ENCODE measurements at places on chromosomes 16 and 17.

DNA sequence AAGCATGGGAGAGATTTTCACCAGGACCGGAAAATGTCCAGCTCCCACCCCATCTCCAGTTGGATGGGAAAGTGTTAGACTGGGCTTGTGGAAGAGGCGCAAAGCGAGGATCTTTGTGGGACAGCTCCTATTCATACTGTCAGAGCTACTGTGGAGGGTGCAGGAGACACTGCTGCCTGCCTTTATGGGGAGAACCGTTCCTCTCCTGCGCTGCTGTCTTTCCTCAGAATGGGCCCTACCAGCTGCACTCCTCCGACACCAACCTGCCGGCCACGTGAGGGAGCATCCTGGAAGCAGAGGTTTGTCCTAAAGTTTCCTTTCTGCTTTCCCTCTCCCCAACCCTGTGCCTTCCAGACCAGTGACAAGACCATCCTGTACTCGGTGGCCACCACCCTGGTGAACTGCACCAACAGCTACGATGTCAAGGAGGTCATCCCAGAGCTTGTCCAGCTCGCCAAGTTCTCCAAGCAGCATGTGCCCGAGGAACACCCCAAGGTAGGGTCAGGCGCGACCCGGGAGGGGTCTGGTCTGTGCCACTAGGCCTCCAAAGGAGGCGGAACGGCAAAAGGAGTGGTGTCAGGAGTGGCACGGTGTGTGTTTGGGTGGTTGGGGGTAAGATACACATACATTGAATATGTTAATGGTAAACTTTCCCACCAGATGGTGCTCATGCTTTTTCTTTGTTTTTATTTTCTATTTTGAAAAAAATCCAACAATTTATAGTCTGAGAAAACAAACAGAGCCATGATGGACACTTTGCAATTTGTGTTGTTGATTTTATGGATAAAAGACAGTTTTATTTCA lies 23.0 kb downstream of the SLC35G3 start:
- no peak overlapping the region for H3K4me3 ChIP-seq
- no peak overlapping the region for H3K27ac ChIP-seq

DNA sequence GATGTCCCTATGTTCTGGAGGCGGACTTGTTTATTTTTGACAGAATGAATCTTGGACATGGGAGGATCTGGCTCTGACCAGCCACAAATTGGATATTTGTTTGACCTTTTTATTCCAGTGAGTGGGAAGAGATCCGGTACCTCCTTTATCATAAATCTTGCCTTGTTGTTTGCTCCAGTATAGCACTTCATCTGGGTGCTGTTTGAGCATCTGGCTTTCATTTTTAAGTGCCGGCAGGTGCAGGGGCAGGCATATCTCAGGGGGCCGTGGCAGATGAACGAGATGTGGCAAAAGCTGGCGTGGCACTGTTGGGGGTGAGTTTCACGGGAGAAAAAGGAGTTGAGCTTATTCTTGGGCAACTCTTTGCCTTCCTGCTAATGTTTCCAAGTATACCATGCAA lies 37.8 kb downstream of the MSI2 start:
- DNase-seq, result no peak
- peak overlapping the region; percentile 84 for H3K27ac ChIP-seq
- H3K4me3 ChIP-seq, result no peak overlapping the region
- no peaks in the 10 kb centered on the region for H3K27me3 ChIP-seq
- peaks cover 48% of the 10 kb centered on the region for H3K4me1 ChIP-seq

DNA sequence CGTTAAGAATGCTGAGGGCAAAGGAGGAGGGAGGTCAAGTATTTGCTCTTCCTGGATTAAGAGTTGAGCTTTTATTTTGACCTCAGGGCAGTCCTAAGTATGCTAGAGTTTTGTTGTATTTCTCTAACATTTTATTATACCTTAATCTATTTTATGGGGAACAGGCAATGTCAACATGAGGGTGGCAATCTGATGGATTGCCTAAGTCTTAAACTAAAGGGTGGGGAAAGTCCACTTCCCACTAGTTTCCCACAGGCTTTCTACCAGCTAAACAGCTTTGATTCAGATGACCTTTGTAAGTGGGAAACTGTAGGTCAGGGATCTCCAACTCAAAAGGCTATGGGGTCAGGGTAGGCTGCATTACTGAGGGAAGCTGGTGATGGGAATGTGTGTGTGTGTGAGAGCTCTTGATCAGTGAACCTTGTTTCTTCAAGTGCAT lies 24.9 kb downstream of the HSD17B2 start:
- no peaks in the 10 kb centered on the region for H3K36me3 ChIP-seq
- no peak overlapping the region for H3K4me3 ChIP-seq
- DNase-seq, result no peak
- no peak overlapping the region for H3K27ac ChIP-seq
- peaks cover 53% of the 10 kb centered on the region for H3K27me3 ChIP-seq
- H3K4me1 ChIP-seq, result no peaks in the 10 kb centered on the region

GRCh38 chr16:69930117-69930776 lies 20.9 kb upstream of the CLEC18A start:
- H3K27ac ChIP-seq, result no peak overlapping the region
- H3K4me1 ChIP-seq, result no peaks in the 10 kb centered on the region
- H3K36me3 ChIP-seq, result peaks cover 6% of the 10 kb centered on the region
- H3K4me3 ChIP-seq, result no peak overlapping the region
- DNase-seq, result peak; percentile 40
- H3K27me3 ChIP-seq, result no peaks in the 10 kb centered on the region

DNA sequence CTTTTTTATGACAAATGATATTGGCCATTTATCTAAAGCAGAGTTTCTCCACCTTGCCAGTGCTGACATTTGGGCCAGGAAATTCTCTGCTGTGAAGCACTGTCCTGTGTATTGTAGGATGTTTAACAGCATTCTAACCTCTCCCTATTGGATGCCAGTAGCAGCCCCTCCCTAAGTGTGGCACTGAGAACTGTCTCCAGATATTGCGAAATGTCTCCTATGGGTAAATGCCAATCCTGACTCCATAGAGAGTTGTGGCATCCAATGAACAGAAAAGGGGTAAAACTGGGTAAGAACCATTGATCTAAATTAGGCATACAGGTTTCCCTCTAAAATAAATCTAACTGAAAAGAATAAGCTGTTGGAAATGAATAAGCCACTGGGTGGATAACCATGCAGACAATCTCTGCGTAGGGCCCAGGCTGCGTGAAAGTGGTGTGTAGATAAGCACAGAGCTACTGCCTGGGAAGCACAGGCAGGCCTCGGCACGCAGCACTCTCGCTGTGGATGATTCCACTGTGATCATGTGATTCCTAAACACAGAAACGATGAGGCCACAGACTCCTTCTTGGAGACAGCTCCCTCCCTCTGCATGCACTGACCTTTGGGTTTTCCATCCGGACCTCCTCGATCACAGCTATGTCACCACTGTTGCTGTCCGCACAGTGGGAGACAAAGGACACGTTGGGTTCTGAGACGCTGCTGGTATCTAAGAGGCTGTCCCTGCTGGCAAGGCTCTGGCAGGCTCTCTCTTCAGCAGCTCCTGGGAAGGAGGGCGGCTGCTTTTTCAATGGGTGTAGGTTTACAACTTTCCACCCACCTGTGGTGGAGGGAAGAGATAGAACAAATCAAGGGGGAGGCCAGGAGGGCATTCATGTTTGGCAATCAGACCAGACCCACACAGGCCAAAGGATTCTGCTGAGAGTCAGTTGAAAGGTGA lies 44.1 kb downstream of the GTF3C1 start:
- H3K27me3 ChIP-seq, result no peaks in the 10 kb centered on the region
- DNase-seq, result no peak
- H3K27ac ChIP-seq, result no peak overlapping the region
- no peaks in the 10 kb centered on the region for H3K4me1 ChIP-seq
- H3K4me3 ChIP-seq, result no peak overlapping the region
- peaks cover 48% of the 10 kb centered on the region for H3K36me3 ChIP-seq

DNA sequence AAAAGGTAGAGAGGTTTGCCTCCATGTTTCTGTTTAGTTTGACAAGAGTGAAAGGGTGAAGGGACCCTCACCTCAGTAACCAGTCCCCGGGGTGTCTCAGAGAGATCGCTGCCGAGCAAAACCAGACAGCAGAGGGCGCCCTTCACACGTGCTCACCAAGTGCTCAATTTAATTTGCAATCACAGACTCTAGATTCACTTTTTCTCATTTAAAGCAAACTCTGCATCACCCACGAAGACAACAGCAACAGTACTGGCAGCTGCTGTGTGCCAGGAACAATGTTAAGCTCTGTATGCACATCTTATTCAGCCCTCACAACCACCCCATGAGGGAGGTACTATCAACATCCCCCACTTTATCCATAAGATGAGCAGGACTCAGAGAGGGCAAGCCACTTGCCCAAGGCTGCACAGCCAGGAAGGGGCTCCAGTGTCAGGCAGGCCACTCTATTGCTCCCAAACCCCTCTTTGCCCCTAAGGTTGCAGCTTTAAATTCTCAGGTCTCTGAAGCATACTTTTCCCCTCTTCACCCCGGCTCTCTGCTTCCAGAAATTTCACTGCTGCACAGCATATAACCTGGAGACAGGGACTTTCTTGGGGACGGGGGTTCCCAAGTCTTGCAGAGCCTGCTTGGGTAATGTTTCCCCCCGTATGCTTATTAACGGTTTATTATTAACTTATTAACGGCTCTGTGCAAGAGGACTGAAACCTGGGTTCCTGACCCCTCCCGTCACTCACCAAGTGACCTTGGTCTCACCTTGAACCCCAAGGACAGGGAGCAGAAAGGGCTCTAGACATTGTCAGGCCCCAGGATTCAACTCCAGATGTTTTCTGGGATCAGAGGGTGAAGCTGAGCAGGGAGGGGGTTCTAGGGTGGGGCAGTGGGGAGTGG lies 70.9 kb downstream of the CNGB1 start:
- no peaks in the 10 kb centered on the region for H3K4me1 ChIP-seq
- peak; percentile 59 for DNase-seq
- H3K36me3 ChIP-seq, result no peaks in the 10 kb centered on the region
- no peaks in the 10 kb centered on the region for H3K27me3 ChIP-seq
- H3K27ac ChIP-seq, result no peak overlapping the region

- no peaks in the 10 kb centered on the region for H3K4me1 ChIP-seq
- H3K4me3 ChIP-seq, result no peak overlapping the region
- no peak for DNase-seq
- no peaks in the 10 kb centered on the region for H3K36me3 ChIP-seq
- no peaks in the 10 kb centered on the region for H3K27me3 ChIP-seq
Observed at GRCh38 chr16:57721356-57722209, 14.0 kb upstream of the KATNB1 start.

GRCh38 chr16:4505356-4506147 lies 29.4 kb downstream of the HMOX2 start:
- no peak overlapping the region for H3K4me3 ChIP-seq
- peaks cover 3% of the 10 kb centered on the region for H3K4me1 ChIP-seq
- no peak overlapping the region for H3K27ac ChIP-seq
- peaks cover 33% of the 10 kb centered on the region for H3K36me3 ChIP-seq

- H3K4me1 ChIP-seq, result peaks cover 85% of the 10 kb centered on the region
- no peaks in the 10 kb centered on the region for H3K27me3 ChIP-seq
- no peak overlapping the region for H3K27ac ChIP-seq
Observed at GRCh38 chr17:40103071-40103661, 2.8 kb upstream of the NR1D1 start.

DNA sequence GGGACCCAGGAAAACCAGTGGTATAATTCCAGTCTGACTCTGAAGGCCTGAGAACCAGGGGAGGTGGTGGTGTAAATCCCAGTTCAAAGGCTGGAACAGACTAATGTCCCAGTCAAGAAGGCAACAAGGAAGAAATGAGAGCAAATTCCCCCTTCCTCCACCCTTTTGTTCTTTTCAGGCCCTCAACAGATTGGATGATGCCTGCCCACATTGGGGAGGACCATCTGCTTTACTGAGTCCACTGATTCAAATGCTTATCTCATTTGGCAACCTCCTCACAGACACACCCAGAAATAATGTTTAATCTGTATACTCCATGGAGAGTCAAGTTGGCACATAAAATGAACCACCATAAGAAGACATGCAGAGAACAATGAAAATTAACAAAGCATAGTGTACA lies 61.9 kb upstream of the CRYM start:
- no peak overlapping the region for H3K4me3 ChIP-seq
- DNase-seq, result no peak
- H3K27me3 ChIP-seq, result no peaks in the 10 kb centered on the region
- H3K27ac ChIP-seq, result no peak overlapping the region
- H3K36me3 ChIP-seq, result no peaks in the 10 kb centered on the region

All from HCT116 (cell line).